ENCODE measurements at places on chromosomes 5 and 9. TPM values are rescaled to one million over a fixed set of nuclear protein-coding genes. Genes with fewer than 3 reads are reported as not detected.
A peak's percentile ranks its signal among the peaks of the same experiment; 100 is the strongest.

The GAPT gene
- not detected for total RNA-seq

The RORB gene
- total RNA-seq, result 2.0 TPM

The CORO2A gene
- total RNA-seq, result 3.1 TPM

The ITK gene
- total RNA-seq, result 1.3 TPM

DNA sequence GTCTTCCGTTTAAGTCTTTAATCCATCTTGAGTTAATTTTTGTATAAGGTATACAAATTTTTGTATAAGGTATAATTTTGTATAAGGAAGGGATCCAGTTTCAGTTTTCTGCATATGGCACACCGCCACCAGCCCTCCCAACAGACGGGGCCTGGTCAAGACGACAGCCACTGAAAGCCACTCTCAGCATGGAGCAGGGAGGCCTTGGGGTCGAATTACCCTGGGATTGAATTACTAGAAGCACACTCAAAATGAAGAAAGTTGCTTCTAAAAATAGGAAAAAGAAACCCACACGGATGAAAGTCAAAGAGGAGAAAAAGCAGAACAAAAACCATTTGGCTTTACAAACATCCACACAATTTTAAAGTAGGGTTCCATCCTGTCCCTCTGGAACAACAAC lies 586.2 kb upstream of the ADAMTS16 start:
- no peak for DNase-seq

DNA sequence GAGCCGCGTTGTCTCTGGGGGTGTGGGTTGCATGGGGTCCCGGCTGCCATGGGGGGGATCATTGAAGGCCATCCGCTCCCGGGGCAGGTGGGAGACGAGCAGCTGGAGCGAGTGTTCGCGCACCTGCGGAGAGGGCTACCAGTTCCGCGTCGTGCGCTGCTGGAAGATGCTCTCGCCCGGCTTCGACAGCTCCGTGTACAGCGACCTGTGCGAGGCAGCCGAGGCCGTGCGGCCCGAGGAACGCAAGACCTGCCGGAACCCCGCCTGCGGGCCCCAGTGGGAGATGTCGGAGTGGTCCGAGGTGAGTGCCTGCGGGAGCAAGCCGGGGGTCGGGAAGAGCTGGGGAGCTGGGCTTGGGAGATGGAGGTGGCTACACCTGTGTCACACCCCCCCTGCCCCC lies 33.7 kb downstream of the ADAMTSL2 start:
- no peak for DNase-seq

- DNase-seq, result no peak
These were observed 97.2 kb downstream of the TRIO start for GRCh38 chr5:14240359-14240758.

GRCh38 chr5:59276917-59277372 lies 616.6 kb downstream of the PDE4D start:
- no peak for DNase-seq

DNA sequence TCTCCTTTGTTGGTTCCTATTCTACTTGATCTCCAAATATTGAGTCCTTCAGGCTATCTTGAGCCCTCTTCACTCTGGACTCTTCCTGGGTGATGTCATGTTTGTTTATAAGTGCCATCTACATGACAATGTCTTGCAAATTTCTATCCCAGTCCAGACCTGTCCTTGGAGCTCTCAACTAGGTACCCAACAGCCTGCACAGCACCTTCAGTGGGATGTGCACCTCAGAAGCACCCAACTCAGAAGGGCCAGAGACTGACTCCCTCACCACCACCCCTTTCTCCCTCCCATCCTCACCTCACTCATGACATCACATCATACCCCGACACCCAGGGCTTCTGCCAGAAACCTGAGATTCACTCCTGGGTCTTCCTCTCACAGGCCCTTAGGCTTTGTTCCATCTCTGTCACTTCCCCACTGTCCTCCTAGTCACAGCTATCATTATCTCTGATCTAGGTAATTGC lies 14.4 kb downstream of the TXN start:
- no peak for DNase-seq

- no peak for DNase-seq
These were observed 125.3 kb upstream of the DAPK1 start for GRCh38 chr9:87372356-87372851.

GRCh38 chr5:40688127-40688761 lies 8.5 kb downstream of the PTGER4 start:
- peak; percentile 69 for DNase-seq

Measured in tibial nerve (tissue), 4 donors.